Type B pancreatic cell (in vitro differentiated cells): ENCODE measurements at places on chromosomes 12 and 14. TPM values are rescaled to one million over a fixed set of nuclear protein-coding genes. Genes with fewer than 3 reads are reported as not detected.

DNA sequence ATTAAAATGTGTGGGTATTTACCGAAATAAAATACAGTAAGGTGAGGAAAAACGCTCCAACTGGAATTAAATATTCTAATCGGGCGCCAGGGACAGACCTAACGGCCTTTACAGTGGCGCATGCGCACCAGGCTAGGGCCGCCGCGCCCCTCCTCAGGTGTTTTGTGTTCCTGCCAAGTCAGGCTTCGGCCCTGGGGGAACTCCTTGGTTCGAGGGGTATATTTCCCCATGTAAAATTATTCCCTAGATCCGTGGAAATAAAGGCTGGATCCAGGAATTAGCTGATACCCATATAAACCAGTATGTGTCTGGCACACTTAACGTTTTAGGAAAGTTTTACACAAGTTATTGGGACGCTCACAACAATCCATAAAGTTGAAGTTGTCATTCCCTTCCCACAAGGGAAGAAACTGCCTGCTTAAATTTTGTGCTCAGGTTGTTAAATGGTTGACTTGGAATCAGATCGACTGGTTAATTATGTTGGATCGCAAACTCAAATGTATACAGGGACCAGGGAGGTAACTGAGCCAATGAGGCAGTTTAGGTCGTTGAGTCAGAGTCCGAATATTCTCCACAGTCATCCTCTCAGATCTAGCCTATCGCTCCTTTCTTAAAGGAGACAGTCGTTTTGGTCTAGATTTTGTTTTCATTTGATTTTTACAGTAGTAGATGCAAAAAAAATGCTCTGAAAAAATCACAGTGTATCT is 621 bp upstream of the ANAPC7 start:
- DNase-seq, result peak; percentile 79

DNA sequence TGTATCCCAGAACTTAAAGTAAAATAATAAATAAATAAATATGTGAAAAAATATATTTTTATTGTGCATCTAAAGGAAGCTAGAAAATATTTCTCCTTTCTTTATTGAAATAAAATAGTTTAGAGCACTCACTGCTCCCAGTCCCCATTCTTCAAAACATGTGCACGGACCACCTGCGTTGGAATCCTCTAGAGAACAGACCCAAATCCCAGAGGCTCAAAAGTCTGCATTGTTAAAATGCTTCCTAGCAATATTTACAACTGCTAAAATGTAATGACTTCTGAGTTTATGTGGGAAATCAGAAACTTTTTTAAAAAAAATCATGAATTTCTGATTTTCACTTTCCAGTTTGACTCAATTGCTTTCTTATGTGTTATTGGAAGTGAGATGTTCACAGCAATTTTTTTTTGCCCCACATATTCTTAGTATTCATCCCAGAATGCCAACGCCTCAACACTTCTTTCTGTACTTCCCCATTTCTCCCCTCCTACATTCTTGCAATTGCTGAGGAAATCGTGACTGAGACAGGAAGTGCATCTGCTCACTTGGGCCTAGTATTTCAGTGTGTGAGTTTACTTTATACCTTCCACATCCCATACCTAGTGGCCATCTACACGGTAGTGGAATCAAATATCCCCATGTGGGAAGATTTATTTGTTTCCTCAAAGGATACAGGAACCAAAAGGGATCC is 116.0 kb upstream of the FLRT2 start:
- DNase-seq, result no peak

GRCh38 chr12:52006726-52007157 is at the start of gene TAMALIN:
TSS of gene TAMALIN (plus strand) at chr12:52006946. CDS start at chr12:52007020, 74 bp downstream.
- peak; percentile 78 for DNase-seq

Gene PKP2
- 29.5 and 116 TPM in 2 replicates for total RNA-seq

Gene KRT74
- total RNA-seq, result 0.10 TPM in 1 of 2 replicates, not detected in the other

Gene CLEC4D
- total RNA-seq, result not detected in 2 replicates

Gene FAM186B
- 0.14 and 0.21 TPM in 2 replicates for total RNA-seq

Gene PARPBP
- total RNA-seq, result 6.2 and 19.0 TPM in 2 replicates

Gene CDK17
- total RNA-seq, result 16.8 and 25.2 TPM in 2 replicates
